ENCODE measurements at places on chromosomes 2 and 18. TPM values are rescaled to one million over a fixed set of nuclear protein-coding genes. Genes with fewer than 3 reads are reported as not detected.

Gene ATG16L1
- 13.9 TPM for total RNA-seq

DNA sequence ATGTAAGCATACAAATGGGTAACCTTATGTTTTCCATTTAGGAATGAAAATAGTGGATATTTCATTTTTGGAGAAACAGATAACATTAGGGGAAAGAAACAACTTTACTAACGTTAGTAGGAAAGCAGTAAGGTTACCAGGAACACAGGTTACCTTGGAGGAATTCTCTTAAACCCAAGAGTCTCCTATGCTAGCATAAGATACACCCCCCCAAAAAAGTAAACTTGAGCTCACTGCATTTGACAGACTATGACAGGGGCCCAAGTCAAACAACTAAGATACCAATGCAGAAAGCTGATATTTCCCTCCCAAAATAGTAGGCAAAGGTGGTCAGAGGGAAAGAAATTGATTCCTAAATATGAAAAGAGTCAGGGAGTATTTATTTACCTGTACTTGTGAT, 656.9 kb downstream of the DSC3 start:
- no peak for ATAC-seq

GRCh38 chr2:132754867-132755472, 85.0 kb upstream of the LYPD1 start:
- ATAC-seq: no peak

DNA sequence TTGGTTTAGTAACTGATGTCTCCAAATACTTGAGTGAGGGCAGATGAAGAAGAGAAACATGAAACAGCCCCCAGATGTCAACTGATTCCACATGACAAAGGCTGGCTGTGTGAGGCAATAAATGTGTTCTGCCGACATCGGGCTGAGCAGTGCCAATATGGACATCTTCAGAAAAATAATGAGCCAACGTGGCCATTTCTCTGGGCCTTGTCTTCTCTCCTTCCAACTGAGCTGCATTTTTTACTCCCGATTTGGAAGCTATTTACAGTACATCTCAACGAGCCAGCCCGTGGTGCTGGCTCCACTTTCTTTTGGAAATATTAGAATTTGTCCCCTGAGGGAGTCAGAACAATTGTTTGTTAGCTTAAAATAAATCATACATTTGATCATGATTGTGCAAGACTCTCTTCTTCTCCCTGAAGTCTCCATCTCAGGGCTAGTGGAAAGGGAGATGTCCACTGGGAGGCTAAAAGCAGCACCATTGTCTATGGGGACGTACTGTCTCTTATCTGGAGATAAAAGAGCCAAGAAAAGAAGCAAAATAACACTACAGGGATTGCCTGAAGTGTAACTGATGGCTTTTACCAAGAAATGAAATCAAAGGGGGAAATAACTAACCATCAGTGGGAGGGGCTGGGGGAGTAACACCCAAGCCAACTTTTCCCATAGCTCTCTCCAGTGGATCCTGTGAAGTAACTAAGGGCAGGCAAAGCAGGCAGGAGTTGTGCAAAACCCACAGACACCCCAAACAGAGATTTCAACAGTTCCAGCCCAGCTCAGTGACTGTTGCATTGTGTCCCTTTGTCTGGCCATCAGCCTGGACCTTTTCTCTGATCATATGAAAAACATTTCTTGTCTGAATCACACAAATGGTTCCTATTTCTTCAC, 114.8 kb downstream of the RDH14 start:
- ATAC-seq: no peak

GRCh38 chr18:48158721-48159120, 228.3 kb upstream of the SMAD2 start:
- no peak for ATAC-seq

DNA sequence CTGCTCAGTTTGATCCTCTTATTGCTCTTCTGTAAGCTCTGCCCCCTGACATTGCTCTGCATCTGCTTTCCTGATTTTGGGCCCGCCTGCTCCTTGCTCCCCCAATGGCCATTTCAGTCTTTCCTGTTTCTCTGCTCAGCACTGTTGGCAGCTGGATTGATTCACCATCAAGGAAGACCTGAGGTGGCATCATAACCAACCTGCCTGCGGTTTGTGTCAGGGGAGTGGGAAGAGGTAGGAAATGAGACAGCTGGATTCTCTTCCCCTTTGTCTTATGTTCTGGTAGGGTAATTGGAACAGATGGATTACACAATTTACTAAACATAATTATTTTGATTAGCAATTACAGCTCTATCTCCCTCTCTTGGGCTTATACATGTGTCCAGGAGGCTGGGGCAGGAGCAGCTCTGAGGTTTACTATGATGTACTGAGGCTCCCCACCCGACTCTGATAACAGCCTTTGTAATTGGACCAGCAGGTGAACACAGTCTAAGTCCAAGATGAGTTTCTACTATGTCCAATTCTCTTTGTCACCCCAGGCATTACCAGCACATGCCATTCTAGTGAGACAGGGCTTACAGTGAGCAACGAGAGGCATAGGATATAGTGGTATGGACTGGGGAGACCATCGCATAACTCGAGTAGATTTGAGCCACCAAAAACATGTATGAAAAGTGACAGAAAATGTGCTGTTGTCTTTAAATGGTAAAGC, 151.8 kb upstream of the MMADHC start:
- no peak for ATAC-seq

DNA sequence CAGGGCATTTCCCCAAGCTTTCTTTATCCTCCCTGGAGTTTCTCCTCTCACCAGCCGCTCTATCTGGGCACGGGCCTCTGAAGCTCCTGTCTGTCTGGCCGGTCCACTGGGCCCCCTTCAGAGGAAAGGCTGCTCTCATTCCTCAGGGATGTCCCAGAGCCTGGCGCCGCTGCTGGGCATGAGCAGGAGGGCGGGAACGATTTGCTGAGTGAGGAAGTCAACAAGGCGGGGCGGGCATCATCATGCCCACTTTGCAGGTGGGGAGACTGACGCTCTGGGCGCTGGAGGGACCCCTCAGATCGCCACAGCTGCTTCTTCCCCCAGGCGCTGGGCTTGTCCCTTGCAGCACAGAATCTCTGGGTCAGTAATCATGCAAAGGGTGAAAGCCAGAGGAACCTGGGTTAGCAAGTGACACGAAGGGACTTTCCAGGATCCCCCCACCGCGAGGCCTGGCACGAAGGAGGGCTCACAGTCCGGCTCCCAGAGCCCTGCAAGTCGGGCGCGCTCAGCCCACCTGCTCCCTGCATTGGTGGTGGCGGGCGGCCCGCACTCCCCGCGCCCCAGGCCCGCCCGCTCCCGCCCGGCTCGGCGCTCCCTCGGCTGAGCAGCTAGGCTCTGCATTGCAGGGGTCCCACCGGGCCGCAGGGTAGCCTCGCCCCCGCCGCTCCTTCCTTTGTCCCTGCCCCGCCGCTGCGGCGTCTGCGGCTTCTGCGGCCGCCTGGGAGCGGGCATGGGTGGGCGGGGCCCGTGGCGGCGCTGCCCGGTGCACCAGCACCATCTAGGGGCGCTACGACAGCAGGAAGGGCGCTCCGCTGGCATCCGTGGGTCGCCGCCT, 157.8 kb downstream of the CYRIA start:
- ATAC-seq: peak; percentile 86

GRCh38 chr18:44510390-44510789, 170.3 kb upstream of the SETBP1 start:
- no peak for ATAC-seq

GRCh38 chr2:209592106-209592505, 168.3 kb downstream of the MAP2 start:
- no peak for ATAC-seq

Data from esophagus mucosa (tissue), 1 donor.